ENCODE measurements at places on chromosomes 6 and 20. TPM values are rescaled to one million over a fixed set of nuclear protein-coding genes. Genes with fewer than 3 reads are reported as not detected.

DNA sequence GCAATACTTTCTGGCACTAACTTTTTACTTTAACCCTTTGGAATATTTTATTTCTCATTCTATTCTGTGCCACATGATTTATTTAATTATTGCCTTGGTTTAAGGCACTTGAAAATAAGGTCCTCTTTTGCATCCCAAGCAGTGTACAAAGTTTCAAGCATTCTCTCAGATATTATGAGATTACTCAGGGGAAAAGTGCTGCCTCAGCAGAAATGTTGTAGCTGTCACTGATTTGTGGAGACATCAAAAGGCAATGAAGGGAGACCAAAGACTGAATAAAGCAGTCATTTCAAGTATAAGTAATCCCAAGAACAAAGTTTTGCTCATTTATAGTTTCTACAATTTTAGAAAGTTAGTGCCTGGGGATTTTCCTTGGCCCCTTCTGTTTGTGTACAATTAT, 253.0 kb downstream of the RNF144B start:
- DNase-seq = no peak

DNA sequence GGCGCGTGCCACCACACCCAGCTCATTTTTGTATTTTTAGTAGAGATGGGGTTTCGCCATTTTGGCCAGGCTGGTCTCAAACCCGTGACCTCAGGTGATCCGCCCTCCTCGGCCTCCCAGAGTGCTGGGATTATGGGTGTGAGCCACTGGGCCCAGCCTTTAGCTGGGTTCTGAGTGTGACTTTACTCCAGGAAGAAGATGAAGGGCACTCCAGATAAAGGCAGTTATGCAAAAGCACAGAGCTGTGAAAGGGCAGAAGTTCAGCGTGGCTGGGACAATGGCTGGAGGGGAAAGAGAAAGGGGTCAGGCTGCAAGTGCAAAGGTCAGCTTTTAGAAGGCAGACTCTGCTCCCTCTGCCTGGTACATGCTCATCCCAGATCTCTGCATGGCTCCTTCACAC, 39.7 kb downstream of the MAP3K5 start:
- DNase-seq = no peak

GRCh38 chr6:169520104-169520503, 181.7 kb downstream of the WDR27 start:
- DNase-seq = no peak

DNA sequence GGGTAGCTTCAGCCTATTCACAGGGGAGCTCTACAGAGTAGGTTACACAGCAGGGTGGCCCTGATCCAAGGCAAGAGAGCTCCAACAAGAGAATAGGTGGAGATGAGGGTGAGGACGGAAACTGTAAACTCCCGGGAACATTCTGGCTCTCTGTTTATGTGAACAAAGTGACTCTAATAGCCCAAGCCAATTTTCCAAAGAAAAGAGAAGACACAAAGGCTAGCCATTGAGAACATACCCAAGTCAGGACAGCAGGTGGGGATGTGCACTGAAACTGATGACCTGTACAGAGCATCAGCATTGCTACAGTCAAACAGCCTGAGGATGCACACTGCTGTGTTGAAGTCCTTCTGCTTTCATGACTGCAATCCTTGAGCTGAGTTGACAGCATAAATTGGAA, 136.0 kb upstream of the TOP1 start:
- DNase-seq = no peak

- no peak for DNase-seq
Measured at GRCh38 chr6:109702791-109703190, 11.7 kb downstream of the FIG4 start.

DNA sequence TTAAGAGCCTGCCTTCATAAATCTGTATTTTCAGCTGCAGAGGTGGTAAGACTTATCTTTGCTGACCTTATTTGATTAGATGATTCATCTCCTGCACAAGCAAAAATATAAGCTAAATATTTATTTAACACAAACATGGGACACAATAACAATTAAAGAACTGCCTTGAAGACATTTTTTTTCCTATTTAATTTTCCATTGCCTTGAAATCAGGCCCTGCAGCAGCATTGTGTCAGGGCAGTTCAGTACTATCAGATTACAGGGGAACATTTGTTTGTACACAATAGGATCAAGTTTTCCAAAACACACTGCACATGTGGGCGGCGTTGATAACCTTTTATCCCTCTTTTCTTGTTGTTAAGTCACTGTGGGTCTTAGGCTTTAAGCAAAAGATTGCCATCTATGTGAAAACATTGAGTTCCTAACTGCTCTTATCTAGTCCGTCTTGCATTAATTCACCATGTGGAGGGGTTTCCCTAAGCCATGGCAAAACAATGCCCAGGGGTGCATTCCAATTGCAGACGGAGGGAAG, 7.4 kb downstream of the ADGRF5 start:
- DNase-seq = no peak

DNA sequence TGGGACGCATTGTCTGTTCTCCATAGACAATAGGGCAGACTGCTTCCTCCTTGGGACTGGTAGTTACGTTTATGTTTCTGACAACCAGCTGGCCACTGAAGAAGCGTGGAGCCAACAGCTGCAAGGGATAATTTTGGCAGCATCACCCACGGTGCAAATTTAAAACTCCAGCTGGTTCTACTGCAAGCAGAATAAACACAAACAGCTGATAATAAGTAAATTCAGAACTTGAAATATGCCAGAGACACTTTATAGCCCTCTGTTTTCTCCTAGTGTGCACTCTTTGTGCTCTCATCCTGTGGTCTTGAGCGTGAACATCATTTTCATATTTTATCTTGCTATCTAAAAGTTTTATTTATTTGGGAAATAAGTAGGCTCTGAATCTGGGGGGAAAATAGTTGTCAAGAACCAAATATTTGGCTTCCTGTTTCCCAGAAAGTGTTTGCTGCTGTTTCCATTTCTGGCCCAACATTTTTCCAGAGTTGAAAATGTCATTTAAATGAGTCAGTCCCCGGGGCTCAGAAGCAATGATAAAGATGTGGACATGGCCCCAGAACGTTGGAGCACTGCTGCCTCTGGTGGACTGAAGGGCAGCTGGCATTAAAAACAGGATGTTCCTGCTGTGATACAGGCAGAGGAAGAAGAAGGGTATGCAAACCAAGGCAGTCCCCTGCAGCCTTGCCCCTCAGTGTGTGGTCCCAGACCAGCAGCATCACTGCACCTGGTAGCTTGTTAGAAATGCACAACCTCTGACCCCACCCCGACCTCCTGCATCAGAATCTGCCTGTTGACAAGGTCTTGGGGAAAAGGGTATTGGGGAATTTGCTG, 12.5 kb upstream of the THBD start:
- DNase-seq = no peak

DNA sequence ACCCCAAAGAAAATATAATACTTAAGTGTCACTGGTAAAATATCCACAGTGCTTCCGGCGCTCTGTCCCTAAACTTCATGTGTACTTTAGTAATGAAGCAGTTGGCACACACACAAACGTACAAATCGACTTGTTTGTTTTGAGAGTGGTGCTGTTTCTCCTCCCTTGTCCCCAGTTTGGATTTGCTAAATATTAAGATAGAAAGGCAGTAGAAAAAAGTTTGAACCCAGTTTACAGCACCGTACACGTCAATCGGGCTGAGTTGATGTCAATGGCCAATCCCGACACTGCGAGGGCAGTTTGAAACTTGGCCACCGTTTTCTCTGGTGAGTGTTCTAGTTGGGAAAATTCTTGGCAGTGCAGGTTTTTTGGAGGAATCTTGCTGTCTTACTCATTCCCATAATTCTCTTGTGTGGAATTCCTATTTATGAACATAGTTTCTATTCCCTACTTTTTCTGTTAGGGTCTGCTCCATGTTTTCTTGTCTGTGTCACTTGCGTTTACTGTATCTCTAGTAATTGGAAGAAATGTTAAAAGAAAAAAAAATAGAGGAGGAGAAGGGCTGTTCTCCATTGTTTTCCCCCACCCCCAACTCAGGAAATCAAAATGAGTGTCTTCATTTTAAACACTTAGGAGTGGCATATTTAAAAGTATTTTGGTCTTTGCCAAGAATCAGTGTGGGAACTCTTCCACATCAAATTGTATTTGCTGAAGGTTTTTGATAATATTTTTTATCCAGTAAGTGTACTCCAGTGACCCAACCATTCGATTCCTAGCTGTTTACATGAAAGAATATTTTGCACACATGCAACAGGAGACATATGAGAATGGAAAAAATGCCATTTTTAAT, 72.3 kb downstream of the OR2B2 start:
- DNase-seq = peak; percentile 32

GRCh38 chr6:51792273-51793030, 295.0 kb downstream of the PKHD1 start:
- DNase-seq = no peak

DNA sequence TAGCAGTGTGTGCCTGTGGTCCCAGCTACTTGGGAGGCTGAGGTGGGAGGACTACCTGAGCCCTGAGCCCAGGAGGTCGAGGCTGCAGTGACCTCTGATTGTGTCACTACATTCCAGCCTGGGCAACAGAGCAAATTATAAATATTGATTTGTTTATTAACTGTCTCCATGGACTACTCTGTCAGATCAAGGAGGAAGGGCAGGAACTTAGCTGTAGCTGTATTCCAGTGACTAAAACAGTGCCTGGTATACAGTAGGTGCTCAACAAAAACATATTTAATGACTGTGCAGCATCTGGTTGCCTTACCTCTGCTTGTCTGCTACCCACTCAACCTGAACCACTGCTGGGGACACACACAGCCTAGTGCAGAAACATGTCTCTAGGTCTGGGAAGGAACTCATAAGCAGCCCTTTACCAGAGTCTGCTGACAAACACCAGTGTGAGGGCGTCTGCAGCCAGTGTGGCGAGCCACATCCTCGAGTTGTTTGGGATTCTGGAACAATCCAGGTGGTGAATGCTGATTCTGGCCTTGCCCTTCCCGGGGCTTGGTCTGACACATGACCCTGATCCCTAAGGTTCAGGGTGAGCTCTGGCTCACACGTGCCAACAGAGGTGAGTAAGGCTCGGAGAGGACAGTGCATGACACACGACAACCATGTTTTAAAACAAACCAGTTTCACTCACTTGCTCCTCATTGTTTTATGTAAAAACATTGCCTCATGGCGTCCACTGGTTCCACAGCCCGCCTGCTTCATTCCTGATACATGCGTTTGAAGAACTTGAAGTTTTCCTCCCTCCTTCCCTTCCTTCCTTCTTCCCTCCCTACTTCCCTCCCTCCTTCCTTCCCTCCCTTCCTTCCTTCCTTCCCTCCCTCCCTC, 117.9 kb upstream of the ZNF217 start:
- no peak for DNase-seq

DNA sequence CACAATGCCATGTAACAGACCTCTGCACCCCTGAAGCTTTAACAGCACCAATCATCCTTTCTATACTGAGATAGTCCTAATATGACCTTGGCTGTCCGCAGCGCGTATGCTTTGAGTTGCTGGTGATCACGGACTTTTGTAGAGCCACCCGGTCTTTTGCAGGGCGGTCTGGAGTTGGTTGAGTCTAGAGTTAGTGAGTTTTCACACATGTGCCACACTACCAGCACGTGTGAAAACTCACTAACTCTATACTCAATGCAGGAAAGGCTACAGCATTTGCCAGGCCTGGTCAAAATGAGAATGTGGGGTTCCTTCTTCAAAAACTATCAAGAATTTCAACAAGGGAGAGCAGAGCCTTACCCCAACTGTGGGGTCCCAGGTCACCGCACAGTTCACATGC, 14.6 kb downstream of the AGPAT4 start:
- no peak for DNase-seq

- no peak for DNase-seq
Measured at GRCh38 chr6:107784669-107785068, 39.4 kb downstream of the SCML4 start.

GRCh38 chr6:134177753-134178160, 125.3 kb upstream of the SLC2A12 start:
- DNase-seq = no peak

DNA sequence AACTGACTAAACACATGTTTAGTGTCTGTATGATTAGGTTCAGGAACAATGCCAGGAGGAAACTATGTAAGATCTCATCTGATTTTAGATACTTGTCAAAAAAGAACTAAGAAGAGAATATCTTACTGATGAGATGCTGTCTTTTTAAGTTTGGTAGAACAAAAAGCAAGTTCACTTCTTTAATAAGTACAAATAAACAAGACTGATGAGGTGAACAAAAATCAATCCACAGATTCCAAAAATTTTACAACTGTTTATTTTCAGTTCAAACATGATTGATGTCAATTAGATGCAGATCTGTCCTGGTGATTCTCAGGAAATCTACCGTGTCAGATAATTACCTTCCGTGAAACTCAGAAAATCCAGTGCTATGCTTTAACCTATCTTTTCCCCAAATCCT, 24.9 kb downstream of the EPHA7 start:
- no peak for DNase-seq

GRCh38 chr6:124917769-124918168, 44.5 kb upstream of the RNF217 start:
- no peak for DNase-seq

DNA sequence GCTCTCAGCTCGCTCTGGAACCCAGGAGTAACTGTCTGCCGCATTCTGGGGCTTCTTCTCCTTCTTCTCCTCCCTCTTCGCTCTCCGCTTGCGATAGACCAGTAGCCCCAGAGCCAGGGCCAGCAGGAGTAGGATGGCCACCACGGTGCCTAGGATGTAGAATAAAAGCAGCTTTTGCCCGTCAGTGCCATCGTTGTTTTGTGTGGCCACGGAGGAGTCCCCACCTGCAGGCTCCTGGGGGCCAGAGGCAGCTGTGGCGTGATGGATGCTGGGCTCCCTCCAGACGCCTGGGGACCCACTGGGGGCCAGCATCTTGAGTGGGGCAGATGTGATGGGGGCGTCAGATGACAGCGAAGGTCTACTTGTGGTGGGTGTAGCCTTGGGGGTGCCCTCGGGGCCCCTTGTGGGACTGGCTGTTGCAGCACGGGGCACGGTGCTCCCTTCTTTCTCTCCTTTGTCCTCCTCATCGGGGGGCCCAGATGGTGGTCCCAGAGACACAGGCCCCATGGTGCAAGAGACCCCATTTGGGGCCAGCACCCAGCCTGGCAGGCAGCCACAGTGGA, 1.8 kb downstream of the CD93 start:
- DNase-seq = no peak

DNA sequence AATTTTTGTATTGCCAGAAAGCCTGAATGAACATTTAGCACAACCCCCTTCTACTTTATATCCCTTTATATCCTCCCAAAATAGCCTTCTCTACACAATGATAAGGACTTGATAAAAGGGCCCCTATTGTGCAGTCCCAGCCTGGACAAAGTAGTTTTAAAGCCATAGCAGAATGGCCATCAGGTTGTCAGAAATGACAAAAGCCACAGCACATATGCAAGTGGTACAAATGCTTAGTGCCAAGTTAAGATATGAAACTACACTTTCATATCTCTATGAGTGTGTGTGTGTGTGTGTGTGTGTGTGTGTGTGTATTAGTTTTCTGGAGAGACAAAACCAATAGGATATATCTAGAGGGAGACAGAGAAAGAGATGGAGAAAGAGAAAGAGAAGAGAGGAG, 132.6 kb downstream of the SGK1 start:
- no peak for DNase-seq

- DNase-seq = no peak
Measured at GRCh38 chr6:157711060-157711459, 112.0 kb upstream of the SNX9 start.

The ZNF391 gene
- 1.1 TPM for polyA plus RNA-seq

The EDN3 gene
- 0.05 TPM for polyA plus RNA-seq

The SRMS gene
- not detected for polyA plus RNA-seq

The SLC22A7 gene
- polyA plus RNA-seq = not detected

The STX11 gene
- polyA plus RNA-seq = 0.15 TPM

The TBXT gene
- polyA plus RNA-seq = not detected

The WDR46 gene
- polyA plus RNA-seq = 172 TPM

The GUCA1A gene
- 0.88 TPM for polyA plus RNA-seq

The MEP1A gene
- not detected for polyA plus RNA-seq

The SLC18B1 gene
- 1.2 TPM for polyA plus RNA-seq

The RFX6 gene
- polyA plus RNA-seq = not detected

The PRND gene
- 0.02 TPM for polyA plus RNA-seq

The TP53TG5 gene
- not detected for polyA plus RNA-seq

The ATP6V1G2 gene
- polyA plus RNA-seq = 13.6 TPM
